ENCODE measurements at places on chromosomes 12 and 14.

GRCh38 chr12:68293347-68293746 is 38.8 kb downstream of the MDM1 start:
- no peak for DNase-seq

- DNase-seq = no peak
These were observed 311.0 kb downstream of the ALG10 start for GRCh38 chr12:34333337-34333736.

GRCh38 chr12:108548954-108549521 is 11.9 kb downstream of the SART3 start:
- DNase-seq = no peak

DNA sequence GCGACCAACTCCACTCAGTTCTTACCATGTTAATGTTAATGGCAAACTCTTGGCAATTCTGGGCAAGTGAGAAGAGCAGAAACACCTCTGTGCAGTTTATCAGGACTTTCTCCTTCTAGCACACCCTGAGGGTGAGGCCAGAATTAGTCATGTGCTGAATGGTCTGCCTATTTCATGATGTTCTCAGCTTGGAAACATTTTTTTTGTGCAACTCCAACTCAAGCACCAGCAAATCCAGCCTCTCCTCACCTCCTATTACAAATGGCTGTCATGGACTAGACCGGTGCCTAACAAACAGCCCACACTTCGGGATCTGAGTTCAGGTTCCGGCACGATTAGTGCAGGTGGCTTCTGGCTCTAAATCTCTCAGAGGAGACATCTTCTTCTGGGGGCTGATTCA is 246.0 kb downstream of the ZFP36L1 start:
- DNase-seq = no peak

- DNase-seq = no peak
These were observed 133.1 kb downstream of the TMEM30B start for GRCh38 chr14:61147831-61148549.

DNA sequence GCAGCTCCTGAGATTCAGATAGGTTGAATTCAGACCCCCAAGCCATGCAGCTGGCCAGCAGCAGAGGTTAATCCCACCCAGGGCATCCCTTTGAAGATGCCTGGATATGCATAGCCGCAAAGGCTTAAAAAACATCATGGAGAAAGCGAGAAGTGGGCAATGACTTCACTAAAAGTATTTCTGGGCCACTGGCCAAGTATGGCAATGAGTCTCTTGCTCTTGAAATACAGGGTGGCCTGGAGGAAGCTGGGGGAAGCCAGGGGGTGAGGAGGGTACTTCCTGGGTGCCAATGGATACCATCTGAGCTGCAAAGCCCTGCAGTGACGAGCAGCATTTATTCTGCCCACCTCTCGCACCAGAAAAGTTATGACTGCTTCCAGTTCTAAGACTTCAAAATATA is 539.3 kb upstream of the TBX3 start:
- no peak for DNase-seq

GRCh38 chr12:131559517-131560516 is 151.1 kb upstream of the SFSWAP start:
- DNase-seq = no peak

GRCh38 chr12:88245905-88246304 is 103.8 kb downstream of the TMTC3 start:
- no peak for DNase-seq

DNA sequence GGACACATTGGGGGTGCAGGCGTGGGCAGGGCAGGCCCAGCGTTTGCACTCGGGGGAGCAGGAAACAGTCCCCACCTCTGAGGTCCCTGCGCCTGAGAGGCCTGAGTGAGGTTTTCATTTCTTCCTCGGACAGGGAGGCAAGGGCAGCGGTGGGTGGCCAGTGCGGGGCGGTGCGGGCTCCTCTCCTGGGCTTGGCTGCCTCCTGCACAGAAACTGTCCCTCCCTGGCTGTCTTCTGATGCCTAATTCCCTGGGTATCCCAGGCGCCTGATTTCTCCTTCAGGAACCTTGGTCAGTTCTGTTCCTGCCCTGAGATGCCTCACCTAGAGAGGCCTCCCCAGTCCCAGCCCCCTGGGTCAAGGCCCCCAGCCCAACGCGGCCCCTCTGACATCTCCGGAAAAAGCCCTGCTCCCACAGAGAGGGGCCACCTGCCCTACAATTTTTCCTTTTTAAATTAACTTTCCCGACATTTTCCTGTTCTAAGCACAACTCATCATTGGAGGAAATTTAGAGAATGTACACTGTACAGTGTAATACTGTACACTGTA is 260.3 kb downstream of the ADGRD1 start:
- DNase-seq = no peak

- DNase-seq = no peak
These were observed 101.7 kb upstream of the CLEC14A start for GRCh38 chr14:38357557-38357956.

GRCh38 chr12:522692-523378 is 63.1 kb downstream of the B4GALNT3 start:
- no peak for DNase-seq

GRCh38 chr14:59755409-59756135 is 115.0 kb downstream of the RTN1 start:
- DNase-seq = no peak

DNA sequence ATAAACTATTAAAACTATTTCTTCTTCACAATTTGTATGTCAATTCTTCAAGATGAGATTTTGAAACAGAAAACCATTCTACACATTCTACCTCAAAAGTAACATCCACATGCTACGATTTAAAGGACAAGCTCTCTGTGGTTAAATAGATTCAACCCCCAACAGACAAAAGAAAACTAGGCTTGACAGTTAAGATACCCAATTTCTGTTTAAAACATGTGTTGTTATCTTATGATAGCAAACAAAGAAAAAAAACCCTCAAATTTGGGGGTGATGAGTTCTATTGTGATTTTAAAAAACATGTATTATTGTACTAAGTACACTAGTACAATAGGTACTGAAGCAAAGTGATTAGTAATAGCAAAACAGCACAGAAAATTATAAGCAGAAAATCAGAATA is 33.8 kb downstream of the ATF7 start:
- no peak for DNase-seq
